ENCODE measurements at places on chromosomes 12 and 14.

DNA sequence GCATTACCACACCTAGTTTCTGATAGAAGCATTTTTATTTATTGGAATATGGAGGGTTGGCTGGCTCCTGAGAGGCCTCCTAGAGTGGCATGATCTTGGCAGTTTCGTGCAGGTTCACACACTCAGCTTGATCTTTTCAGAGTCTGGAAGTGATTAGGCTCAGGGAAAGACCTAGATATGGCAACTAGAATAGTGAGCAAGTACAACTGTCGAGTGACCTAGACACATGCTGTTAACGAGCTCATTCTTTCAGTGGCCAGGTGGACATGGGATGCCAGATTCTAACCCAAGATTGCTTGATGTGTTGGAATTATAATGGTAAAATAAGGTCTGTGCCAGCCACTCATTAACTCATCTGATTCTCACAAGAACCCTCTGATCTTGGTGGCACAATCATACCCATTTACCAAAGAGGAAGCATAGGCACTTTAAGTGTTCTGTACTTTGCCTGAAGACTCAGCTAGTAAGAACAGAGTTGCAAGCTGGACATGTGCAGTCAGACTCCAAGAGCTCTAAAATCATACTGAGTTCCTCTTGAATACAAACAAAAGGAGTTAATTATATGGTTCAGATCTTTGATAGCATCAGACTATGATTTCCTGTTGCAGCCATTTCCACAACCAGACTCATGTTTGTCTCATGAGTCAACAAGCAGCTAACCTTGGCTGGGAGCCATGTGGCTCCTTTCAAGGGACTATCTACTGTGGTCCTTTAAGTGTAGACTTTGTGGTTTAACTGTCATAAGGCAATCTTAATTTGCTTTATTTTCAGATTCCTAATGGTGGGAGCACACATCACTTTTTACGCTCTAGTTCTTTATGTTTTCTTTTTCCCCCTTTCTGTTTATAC, 144.2 kb downstream of the PLEKHA5 start:
- no peak for DNase-seq

- DNase-seq = no peak
Measured at GRCh38 chr14:89564286-89564957, 147.4 kb upstream of the FOXN3 start.

- DNase-seq = no peak
Measured at GRCh38 chr12:46763230-46763629, 62.6 kb downstream of the SLC38A4 start.

- DNase-seq = no peak
Measured at GRCh38 chr14:21734457-21735074, 60.9 kb upstream of the OR4E1 start.

- DNase-seq = no peak
Measured at GRCh38 chr12:38983117-38983571, 77.8 kb upstream of the CPNE8 start.

All from activated naive CD4-positive, alpha-beta T cell (primary cell).